Forelimb muscle (tissue), 1 donor: ENCODE measurements at places on chromosomes 5 and 9.

- no peak for DNase-seq
Observed at GRCh38 chr9:83583151-83584014, 39.6 kb upstream of the IDNK start.

DNA sequence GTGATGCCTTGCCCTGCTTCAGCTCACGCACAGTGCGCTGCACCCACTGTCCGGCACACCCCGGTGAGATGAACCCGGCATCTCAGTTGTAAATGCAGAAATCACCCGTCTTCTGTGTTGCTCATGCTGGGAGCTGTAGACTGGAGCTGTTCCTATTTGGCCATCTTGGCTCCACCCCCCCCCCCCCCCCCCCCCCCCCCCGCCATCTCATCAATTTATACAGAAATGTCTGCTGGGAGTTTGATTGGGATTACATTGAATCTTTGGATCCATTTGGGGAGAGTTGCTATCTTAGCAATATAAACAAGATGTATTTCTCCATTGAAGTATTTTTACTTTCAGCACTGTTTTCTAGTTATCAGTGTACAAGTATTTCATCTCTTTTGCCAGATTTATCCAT, 55.2 kb downstream of the RIC1 start:
- no peak for DNase-seq

DNA sequence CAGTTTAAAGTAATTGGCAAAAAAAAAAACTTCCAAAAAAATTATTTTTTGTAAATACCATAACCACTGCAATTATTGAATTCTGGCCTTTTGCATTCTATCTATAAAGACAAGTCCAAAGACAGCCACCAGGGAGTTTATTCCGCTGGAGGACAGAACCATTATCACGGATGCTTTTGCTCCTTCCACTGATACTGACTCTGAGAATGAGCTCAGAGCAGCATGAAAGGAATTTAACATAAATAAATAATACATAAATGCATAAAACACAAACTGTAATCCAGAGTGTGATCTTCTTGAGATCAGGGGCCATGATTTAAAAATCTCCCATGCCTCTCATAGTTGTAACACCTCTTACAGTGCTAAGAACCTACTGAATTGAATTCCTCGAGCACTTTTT, 264.8 kb downstream of the ARRDC3 start:
- DNase-seq = no peak

- DNase-seq = no peak
Observed at GRCh38 chr5:4197151-4197550, 601.5 kb downstream of the IRX1 start.

GRCh38 chr5:128409166-128409800, 128.8 kb downstream of the FBN2 start:
- no peak for DNase-seq

GRCh38 chr5:129631961-129632360, 115.9 kb upstream of the MINAR2 start:
- peak; percentile 78 for DNase-seq

DNA sequence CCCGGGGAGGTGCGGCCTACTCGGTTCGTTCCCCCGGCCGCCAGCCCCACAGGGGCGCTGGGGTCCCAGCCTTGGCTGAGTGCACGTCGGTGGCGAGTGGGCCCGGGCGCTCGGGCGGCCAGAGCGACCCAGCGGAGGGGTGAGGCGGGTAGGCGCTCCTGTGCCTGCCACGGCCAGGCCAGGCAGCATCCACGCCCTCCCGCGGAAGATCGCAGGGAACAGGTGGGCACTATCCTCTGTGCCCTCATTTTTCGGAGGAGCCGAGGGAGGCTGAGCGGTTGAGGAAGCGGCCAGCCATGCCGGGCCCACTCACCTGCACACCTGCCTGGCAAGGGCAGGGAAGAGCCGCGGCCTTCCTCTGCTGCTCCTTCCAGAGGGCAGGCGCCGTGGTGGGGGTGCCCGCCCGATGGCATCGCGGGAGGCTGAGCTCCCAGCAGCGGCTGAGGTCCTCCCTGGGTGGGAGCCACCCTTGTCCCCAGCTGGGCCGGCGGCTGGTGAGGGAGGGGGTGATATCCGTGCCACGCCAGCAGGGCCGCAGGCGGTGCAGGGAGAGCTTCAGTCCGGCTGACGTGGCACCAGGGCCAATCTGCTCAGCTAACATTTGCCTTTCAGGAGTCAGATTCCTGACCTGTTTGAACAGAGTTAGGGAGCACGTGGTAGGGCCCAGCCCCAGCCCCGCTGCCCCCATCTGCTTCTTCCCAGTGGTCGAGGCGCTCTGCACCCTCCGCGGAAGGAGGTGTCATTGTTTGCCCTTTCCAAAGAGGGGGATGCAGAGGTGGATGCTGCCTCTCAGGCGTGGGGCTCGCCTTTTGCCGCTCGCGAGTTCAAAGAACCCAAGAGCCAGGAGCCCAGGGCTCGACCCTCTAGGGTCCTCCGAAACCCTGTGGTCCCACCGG, 1.6 kb upstream of the SEC16A start:
- DNase-seq = no peak

DNA sequence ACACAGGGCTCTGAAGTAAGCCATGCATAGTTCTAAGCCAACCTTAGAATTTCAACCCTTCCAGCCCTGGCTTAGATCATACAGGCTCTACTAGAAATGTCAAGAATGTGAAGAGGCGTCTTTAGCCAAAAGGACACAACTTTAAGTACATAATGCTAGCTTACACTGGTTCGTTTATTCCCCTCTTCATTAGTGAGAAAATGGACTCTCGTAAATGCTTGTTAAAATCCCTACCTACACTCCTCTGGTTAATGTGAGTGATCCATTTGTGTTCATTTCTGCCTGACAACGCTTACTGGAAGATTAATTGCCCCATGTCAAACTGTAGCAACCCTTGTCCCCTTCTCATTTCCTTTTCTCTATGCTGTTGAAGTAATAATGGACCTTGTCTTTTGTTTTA, 149.3 kb upstream of the POU5F2 start:
- no peak for DNase-seq

DNA sequence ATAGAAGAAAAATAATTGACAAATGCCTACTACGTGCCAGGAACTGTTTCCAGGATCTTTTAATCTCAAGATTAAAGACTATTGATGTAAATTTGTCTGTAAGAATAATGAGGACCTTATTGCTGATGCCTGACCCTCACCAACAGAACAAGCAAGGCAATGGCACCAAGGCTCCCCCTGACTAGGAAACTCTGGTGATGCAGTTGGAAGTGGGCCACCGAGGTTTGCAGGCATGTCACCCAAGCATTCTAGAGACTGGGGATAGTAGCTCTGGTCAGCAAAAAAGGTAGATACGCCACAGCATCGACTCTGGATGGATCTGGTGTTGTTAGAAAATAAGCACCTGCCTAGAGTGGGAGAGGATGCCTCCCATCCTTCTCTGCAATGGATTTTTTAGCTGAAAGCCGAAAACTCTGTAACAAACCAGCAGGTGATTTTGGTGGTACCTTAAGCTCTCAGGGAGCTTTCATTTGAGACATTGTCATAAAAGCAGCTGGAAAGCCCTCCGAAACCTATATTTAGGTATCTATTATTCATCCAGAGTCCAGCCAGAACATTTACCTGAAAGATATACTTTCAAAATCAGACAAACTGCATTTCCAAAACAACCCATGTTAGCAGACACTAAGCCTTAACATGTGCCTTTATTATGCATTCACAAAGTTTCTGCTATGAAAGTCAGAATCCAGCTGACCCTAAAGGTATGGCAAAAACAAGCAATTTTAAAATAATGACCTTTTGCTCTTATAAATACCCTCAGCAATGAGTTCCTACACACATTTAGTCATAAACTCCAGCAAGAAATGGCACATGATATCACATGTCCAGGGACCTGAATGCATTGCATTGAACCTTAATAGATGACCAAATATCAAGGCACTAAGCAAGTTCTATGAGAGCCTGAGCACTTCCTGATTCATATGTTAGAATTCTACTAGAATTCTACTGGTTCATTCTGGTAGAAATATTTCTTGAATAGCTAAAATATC, 308.4 kb downstream of the PDE4D start:
- no peak for DNase-seq

- DNase-seq = no peak
Observed at GRCh38 chr9:120873512-120873911, 3.5 kb downstream of the PHF19 start.

GRCh38 chr9:27054841-27055240, 49.4 kb upstream of the LRRC19 start:
- DNase-seq = no peak

DNA sequence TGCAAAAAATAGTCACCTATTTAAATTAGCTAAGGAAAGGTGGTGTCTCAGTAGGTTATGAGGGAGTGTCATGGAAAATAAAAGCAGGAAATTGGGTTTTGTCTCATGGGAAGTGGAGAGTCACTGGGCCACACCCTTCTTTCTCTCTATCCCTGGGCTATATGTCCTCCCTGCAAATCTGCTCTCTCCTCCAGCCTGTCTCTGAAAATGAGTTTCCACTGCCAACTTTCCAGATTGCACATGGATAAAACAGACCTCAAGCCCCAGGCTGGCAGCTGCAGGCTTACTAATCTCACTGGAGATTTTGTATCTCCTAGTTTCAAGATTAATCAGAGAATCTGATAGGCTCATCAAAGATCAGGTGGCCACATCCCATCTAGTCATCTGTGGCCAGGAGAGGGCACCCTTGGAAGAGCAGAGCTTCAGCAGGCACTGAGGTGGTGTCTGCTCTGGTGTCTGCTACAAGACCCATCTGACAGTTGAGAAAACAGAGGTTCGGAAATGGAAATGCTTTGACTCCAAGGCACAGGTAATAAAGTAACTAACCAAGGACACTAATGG, 178.9 kb downstream of the MSX2 start:
- DNase-seq = no peak

DNA sequence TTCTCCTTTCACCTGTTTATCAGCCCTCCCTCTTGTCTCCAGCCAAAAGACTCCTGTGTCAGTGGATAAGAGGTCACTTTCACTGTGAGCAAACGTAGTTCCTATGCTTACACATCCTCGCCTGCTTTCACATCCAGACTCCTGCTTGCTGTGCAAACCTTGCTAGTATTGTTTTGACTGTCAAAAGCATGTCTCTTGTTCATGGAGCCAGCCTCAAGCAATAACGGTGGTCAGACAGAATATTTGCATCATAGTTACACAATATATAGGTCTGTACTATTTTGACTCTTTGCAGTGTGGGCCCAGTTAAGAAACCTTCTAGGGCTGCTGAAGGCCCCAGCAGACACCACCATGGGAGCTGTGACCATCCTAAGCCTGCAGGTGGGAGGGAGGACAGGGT, 420.0 kb downstream of the SEMA5A start:
- no peak for DNase-seq

DNA sequence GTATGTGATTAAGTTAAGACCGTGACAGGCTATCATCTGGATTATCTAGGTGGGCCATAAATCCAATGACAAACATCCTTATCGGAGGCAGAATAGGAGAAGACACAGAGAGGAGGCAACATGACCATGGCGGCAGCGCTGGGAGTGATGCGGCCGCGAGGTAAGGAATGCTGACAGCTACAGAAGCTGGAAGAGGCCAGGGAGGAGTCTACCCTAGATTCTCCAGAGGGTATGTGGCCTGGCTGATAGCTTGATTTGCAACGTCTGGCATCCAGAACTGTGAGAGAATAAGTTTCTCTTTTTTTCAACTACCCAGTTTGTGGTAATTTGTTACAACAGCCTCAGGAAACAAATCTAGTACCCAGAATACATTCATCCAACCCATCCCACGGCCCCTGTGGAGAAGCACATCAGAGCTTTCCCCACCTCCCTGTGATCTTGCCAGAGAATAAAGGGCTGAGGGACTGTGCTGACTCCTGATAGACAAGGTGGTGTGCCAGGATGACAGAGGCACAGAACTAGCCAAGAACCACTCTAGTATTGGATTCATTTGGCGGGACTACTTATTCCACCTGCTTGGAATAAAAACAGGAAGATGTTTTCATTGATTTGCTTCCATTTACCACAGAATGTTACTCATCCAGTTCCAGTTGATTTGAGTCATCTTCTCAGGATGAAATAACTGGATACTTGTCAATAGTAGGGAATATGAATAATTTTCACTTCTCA, 187.4 kb downstream of the MAN2A1 start:
- DNase-seq = no peak

DNA sequence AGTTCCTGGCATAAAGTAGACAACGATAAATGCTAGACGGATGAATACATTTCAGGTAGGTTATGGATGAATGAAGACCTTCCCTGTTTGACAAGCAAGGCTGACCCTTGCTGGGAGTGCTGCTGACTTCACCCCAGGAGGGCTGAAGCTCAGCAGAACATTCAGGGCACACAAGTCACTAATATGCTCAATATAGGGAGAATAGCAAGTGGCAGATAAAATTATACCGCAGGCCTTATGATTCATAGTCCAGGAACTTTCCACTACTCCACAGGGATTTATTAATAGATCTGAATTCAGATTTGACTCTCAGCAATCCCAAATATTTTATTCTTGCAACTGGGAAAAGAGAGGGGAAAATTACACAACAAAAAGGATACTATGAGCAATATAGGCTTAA, 38.2 kb upstream of the GRAMD2B start:
- no peak for DNase-seq

DNA sequence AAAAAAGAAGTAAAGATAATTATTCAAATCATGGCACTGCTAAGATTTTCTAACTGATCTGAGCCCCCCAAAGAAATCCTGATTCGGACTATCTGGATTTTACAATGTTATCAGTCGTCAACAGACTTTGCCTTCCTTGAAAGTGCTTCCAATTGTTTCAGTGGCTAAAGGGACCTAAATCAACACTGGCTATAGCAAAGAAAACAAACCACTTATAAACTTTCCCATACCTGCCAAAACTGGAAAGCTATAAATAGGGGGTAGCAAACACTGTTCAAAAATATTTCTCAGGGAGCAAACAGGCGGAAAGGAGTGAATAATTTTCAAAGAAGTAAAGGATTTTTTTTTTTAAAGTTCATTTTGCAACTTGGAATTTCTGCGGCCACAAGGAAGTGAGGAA, 105.6 kb upstream of the LIFR start:
- DNase-seq = no peak

GRCh38 chr5:13511442-13511841, 433.0 kb downstream of the DNAH5 start:
- DNase-seq = no peak

DNA sequence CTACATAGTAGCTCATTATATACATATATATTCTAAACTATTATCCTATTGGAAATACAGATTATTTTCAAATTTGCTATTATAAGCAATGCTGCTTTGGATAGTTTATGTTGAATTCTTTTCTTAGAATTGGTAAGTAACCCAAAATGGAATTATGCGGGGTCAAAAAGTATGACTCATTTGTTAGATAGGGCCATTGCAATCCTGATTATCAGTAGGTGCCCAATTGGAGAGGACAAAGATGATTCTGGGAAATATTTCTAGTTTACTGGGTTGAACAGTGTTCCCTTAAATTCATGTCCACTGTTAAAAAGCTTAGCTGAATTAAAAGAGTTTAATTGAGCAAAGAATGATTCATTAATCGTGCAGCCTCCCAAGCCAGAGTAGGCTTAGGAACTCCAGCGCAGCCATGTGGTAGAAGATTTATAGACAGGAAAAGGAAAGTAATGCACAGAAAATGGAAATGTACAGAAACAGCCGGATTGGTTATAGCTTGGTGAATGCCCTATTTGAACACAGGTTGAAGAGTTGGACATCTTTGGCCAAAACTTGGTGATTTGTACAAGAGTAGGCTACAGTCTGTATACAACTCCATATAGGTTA, 81.8 kb downstream of the GDNF start:
- DNase-seq = no peak
